Right lung (tissue), 10 donors: ENCODE measurements at places on chromosomes 12 and 14. TPM values are rescaled to one million over a fixed set of nuclear protein-coding genes. Genes with fewer than 3 reads are reported as not detected.

LRRK2 gene
- 8.7 TPM for polyA plus RNA-seq

CCNB1IP1 gene
- 150 TPM for polyA plus RNA-seq

DNA sequence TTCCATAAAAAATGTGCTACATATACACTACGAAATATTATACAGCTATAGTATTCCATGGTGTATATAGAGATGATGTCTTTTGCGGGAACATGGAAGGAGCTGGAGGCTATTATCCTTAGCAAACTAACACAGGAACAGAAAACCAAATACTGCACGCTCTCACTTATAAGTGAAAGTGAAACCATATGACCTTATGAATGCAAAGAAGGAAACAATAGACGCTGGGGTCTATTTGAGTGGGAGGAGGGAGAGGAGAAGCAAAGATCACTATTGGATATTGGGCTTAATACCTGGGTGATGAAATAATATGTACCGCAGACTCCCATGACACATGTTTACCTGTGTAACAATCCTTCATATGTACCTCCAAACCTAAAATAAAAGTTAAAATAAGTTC is 142.8 kb downstream of the LRFN5 start:
- DNase-seq = no peak

DNA sequence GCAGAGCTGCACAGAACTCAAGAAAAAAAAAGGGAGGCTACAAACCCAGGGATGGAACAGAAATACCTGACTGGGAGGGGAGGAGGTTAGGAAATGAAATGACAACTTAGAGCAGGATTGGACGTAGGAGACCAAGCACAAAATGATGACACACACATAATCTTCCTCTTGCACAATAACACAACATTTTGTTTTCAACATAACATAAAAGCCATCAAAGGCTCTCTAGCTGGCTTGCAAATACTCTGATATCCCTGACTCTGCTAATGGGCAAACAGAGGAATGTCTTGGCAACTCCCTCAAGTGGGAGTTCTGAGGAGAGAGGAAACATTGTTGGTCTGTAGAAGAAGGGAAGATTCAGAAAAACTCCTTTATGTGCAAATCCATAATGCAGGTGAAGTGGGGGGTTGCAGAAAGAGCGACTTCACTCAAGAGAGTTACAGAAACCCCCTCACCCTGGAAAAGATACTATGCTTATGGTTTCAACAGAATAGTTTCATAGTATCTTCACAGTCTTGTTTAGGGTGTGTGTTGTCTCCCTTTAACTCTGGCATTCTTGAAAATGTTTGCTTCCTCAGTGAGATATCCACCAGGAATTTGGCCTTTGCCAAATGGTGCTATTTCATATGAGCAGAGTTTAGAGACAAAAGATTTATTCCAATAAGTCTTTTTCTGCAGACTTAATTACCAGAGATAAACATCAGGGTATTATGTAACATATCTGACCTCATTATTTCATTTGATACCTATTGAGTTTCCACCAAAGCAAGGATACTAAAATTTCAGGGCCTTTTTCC is 43.8 kb upstream of the LTBP2 start:
- peak; percentile 76 for DNase-seq

GRCh38 chr12:130813949-130814348 is 25.1 kb downstream of the STX2 start:
- DNase-seq = no peak

GRCh38 chr12:46857486-46857885 is 31.7 kb upstream of the SLC38A4 start:
- DNase-seq = no peak

TAS2R30 gene
- 0.51 TPM for polyA plus RNA-seq

DNA sequence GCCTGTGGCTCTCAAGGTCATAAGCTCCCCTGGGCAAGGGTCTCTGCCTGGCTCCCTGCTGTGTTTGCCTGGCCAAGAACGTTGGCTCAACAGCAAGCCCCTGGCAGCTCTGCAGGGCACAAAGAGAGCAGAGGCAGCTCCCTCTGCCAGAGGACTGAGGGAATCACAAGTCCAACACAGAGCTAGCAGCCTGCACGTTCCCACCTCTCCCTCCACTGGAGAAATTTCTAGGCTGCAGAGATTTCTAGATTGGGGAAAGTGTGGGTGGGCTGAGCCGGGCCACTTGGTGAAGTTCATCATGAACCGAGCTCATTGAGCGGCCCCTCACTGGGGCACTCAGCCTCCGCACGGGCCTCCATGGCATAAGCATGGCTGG is 19.8 kb downstream of the ZFYVE21 start:
- DNase-seq = no peak

DNA sequence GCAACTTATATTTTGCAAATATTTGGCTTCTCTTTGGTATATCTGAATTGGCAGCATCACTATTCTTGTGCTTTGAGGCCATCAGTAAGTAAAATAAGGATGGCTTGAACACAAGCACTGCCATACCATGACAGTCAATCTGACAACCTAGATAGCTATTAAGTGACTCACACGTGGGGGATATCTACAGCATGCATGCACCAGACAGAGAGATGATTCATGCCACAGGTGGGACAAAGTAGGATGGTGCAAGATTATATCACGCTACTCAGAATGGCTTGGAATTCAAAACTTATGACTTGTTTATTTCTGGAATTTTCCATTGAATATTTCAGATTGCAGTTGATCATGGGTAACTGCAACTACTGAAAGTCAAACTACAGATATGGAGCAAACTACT is 675.6 kb upstream of the MDGA2 start:
- DNase-seq = no peak

SYCP3 gene
- 1.4 TPM for polyA plus RNA-seq

GRCh38 chr12:1995205-1995896 is 8.9 kb downstream of the DCP1B start:
- DNase-seq = no peak
